A549 treated with DMSO at 1 μM for 4 hours (cell line): ENCODE measurements at places on chromosomes 7 and 10. TPM values are rescaled to one million over a fixed set of nuclear protein-coding genes. Genes with fewer than 3 reads are reported as not detected.

Gene NKX6-2
- total RNA-seq: 0.10 to 0.25 TPM (median 0.23 TPM) in 5 replicates

Gene TRIM50
- total RNA-seq: not detected in 5 replicates

Gene TRPV5
- total RNA-seq: not detected in 5 replicates

Gene CRHR2
- not detected in 5 replicates for total RNA-seq

Gene NRCAM
- 70.5 to 98.1 TPM (median 90.7 TPM) in 5 replicates for total RNA-seq
